ENCODE measurements at places on chromosomes 12 and 14. TPM values are rescaled to one million over a fixed set of nuclear protein-coding genes. Genes with fewer than 3 reads are reported as not detected.

Gene KRT2
- total RNA-seq = not detected

Gene KLRG1
- total RNA-seq = 0.38 TPM

Gene TAS2R46
- 2.8 TPM for total RNA-seq

Gene KRT75
- total RNA-seq = not detected

Gene SOX5
- total RNA-seq = 4.8 TPM

Gene KRT71
- total RNA-seq = not detected

Gene TMEM229B
- total RNA-seq = 4.5 TPM

Gene KRT83
- total RNA-seq = not detected

All from regular cardiac myocyte (primary cell).